ENCODE measurements at places on chromosomes 16 and 17. TPM values are rescaled to one million over a fixed set of nuclear protein-coding genes. Genes with fewer than 3 reads are reported as not detected.
A peak's percentile ranks its signal among the peaks of the same experiment; 100 is the strongest.

Gene GAS2L2
- total RNA-seq: 3.1 TPM

Gene EVI2A
- total RNA-seq: 45.2 TPM

- DNase-seq: no peak
These were observed 130.8 kb downstream of the GAS7 start for GRCh38 chr17:10067446-10068143.

Gene KRT27
- total RNA-seq: not detected

Gene MRPL38
- 68.9 TPM for total RNA-seq

Gene ORC6
- 1.3 TPM for total RNA-seq

- DNase-seq: no peak
These were observed 1.4 kb upstream of the KRT19 start for GRCh38 chr17:41529491-41529915.

DNA sequence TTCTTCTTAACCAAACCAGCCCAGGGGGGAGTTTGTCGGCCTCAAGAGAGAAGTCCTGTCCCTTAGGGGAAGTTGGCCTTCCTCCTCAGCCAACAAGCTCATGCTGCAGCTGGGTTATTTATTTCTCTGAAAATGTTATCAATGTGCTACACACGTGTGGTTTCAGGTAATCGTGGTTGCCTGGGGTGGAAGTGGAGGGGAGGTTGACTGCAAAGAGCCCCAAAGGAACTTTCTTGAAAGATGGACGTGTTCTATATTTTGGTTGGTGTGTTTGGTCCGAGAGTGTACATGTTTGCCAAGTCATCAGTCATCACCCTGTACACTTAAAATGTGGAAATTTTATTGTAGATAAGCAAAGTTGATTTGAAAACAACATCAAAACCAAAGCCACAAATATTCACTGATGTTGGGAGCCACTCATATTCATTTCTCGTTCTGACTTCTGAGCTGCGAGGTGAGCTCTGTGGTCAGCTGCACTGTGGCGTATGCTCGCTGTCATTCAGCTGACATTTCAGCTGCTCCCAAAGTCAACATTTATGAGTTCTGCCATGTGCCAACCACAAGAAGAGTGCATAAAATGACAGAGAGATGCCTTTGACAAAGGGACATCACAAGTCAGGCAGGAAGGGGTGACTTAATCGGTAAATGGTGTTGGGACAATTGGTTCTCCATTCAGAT lies 26.5 kb upstream of the ADGRG1 start:
- DNase-seq: no peak

Gene DNAH17
- total RNA-seq: 2.8 TPM

- DNase-seq: peak; percentile 56
These were observed 10.5 kb upstream of the ALDOA start for GRCh38 chr16:30054959-30055553.

Gene GRB7
- total RNA-seq: 34.5 TPM

Gene TBC1D28
- not detected for total RNA-seq

Gene MAPT
- total RNA-seq: 5.5 TPM

GRCh38 chr16:78484509-78485058 lies 385.1 kb downstream of the WWOX start:
- no peak for DNase-seq

DNA sequence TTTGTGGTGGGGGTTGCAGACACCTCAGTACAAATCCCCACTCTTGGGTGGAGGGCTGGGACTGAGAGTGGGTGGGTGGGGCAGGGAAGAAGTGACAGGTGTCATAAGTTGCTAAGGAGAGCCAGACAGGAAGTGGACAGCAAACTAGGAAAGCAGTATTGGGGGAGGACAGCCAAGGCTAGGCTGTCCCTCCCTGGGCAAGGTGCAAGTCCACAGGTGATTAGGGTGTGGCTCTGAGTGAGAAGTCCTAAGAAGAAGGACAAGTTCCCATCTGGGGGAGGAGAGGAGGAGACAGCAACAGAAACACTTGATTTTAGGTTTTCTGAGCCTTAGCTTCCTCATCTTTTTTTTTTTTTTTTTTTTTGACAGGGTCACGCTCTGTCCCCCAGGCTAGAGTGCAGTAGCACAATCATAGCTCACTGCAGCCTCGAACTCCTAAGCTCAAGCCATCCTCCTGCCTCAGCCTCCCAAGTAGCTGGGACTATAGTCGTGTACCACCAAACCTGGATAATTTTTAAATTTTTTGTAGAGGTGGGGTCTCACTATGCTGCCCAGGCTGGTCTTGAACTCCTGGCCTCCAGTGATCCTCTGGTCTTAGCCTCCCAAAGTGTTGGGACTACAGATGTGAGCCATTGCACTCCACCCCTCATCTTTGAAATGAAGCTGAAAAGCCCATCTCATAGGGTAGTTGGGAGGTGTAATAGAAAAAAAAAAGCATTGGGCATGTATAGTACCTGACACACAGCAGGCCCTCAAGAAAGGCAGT lies 2.5 kb downstream of the MAPK3 start:
- DNase-seq: no peak

Gene SLC16A6
- 7.5 TPM for total RNA-seq

Gene TLCD2
- total RNA-seq: 13.4 TPM

DNA sequence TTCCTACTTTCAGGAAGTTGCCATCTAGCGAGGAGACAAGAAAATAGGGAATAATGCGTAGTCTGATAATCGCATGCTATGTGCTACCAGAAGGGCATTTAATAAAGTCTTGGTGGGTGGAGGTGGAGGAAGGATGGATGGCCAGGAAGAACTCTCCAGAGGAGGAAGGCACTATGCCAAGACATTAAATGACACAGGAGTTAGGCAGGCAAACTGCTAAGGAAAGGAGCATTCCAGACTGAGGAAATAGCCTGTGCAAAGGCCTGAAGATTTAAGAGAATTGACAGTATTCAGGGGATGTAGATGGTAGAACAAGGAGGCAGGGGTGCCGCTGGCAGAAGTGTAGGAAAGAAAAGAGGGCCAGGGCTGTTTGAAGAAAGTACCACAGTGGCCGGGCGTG lies 19.3 kb upstream of the ARHGAP44 start:
- no peak for DNase-seq

Gene KRTAP4-6
- total RNA-seq: not detected

- DNase-seq: no peak
These were observed 8.8 kb downstream of the SPIRE2 start for GRCh38 chr16:89837014-89837546.

- no peak for DNase-seq
These were observed 4.1 kb downstream of the HGS start for GRCh38 chr17:81687770-81688541.

DNA sequence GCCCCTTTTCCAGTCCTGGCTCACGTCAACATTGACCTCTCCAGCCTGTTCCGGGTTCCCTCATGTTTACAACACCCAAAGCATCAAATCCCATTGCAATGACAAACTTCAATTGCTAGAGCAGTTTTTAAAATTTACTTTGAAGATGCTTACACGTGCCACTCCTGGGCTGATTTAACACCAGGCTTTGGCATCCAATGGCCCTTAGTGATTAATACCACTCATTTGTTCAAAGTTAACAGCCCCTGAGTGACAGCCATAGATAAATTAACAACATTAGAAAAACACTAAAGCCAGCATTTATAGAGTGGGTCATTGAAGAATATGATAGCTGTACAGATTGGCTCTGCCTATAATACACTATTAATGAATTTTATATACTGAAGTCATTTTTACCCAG lies 135.1 kb downstream of the PMP22 start:
- DNase-seq: no peak

GRCh38 chr16:11614587-11615175 lies 28.0 kb upstream of the LITAF start:
- DNase-seq: no peak

Gene FA2H
- 2.5 TPM for total RNA-seq

- no peak for DNase-seq
These were observed 579.7 kb downstream of the CDH13 start for GRCh38 chr16:83206426-83206825.

DNA sequence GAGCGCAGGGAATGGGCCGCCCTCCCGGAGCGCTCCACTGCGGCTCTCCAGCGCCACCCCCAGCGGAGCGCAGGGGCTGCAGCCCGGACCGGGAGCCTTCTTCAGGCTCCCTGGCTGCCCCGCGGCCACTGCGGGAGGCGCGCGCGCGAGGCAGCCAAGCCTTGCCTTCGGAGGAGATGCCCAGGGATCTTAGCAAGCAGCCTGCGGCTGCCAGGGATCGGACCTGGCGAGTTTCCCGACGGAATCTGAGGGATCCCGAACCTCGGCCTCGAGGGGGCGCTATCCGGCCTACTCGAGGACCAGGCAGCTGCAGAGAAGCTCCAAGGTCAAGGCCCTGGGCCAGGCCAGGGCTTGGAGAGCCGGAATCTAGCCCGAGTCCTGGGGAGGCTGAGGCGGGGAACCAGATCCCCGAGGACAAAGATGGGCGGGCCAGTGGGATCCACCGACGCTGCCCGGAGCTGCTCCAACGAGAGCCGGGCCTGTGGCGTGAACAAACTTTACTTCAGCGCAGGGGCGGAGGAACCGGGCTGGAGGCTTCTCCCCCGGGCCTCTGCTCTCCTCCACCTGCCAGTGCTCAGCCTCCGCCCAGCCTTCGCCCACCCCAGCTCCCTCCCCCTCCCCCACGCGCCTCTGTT lies at the start of gene IRX6:
Gene IRX6 (plus strand): TSS at position 567 of the 635 bp plus-strand sequence. CDS start 889 bp downstream, outside the sequence.
- DNase-seq: peak; percentile 77

DNA sequence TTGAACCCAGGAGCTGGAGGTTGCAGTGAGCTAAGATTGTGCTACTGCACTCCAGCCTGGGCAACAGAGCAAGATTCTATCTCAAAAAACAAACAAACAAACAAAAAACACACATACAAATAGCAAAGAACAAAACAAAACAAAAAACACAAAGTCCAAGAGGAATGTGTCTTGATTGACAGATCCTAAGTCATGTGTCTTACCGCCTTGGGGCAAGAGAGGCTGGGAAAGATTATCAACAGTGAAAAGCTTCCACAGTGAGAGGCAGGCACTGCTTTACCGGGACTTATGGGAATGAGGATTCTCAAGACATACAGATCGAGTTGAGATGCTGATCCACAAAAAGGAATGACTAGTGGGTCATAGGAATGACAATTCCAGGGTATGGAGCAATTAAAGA lies 62.7 kb upstream of the GAS7 start:
- DNase-seq: no peak

DNA sequence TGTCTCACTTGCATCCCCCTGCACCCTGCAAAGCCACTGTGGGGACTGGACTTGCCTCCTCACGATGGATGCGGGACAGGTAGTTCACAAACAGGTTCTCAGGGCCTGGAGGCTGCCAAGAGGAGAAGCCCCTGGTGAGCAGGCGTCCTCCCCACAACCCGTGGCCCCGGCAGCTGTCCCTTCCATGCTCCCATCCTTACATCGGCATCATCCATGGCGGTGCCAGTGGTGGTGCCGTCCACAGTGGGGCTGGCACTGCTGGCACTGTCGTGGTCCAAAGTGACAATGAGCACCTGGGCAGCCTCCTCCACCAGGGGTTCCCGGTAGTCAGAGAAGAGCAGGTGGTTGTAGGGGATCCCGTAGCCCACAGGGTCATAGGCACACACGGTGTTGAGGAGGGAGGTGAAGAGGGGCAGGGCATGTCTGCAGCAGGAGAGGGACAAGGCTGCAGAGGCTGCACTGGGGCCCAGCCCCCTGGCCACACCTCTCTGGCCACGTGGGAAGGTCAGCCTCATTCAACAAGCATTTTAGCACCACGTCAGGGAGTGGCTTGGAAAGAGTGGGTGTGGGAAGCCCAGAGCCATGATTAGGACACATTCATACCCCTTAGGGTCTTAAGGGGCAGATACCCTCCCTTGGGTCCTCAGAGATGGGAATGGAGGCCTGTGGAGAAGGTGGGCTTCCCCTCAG lies 12.6 kb downstream of the HID1 start:
- DNase-seq: no peak

GRCh38 chr16:25916037-25916436 lies 224.3 kb downstream of the HS3ST4 start:
- no peak for DNase-seq

Gene PGS1
- total RNA-seq: 90.9 TPM

Gene CD300C
- total RNA-seq: 13.9 TPM

GRCh38 chr16:28162326-28162877 lies 49.4 kb downstream of the XPO6 start:
- DNase-seq: no peak

Gene TTLL6
- 2.7 TPM for total RNA-seq
